ENCODE measurements at places on chromosomes 11 and 22.
A peak's percentile ranks its signal among the peaks of the same experiment; 100 is the strongest.

DNA sequence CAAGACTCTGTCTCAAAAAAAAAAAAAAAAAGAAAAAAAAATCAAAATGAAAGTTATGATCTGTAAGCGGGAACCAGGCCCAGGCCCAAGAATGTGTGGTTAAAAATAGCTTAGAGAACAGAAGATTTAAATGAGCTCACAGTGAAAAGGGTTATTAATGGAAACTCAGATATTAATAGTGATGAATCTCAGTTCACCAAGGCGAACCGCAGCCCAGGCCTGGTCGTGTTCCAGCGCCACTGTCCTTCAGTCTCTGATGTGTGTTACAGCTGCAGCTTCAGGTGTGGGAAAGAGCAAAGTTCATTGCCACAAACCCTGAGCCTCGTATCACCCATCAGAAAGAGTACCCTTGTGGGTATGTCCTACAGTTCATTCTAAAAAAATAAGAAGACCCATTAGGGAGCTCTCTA lies 107.1 kb downstream of the GAB2 start:
- DNase-seq = no peak

DNA sequence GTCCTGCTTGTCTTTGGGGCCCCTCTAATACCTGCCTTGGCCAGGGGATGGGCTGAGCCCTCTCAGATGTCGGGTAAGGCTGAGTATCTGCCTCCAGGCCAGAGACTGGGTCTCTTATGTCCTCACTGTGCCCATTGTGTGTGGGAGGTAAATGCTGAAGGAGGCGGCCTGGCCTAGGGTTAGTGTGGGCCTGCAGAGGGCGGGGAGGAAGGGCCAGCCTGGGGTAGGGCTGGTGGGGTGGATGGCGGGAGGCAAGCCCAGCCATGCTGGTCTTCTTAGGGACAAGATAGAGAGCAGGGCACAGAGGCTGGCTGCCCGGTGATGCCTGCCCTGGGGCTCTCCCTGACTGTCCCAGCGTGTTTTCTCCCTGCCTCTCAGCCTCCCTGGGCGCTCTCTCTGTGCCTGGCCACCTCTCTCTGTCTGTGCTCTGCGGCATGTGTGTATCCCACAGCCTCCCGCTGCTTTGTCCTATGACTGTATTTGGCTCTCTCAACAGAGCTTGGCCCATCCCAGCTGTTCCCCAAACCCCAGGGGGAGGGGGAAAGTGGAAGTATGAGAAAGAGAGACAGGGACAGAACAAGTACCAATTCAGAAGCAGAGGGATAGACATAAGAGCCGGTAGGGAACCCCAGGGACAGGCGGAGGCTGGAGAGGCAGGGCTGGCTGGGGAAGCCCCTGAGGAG lies 57.0 kb downstream of the PDE2A start:
- no peak for DNase-seq

DNA sequence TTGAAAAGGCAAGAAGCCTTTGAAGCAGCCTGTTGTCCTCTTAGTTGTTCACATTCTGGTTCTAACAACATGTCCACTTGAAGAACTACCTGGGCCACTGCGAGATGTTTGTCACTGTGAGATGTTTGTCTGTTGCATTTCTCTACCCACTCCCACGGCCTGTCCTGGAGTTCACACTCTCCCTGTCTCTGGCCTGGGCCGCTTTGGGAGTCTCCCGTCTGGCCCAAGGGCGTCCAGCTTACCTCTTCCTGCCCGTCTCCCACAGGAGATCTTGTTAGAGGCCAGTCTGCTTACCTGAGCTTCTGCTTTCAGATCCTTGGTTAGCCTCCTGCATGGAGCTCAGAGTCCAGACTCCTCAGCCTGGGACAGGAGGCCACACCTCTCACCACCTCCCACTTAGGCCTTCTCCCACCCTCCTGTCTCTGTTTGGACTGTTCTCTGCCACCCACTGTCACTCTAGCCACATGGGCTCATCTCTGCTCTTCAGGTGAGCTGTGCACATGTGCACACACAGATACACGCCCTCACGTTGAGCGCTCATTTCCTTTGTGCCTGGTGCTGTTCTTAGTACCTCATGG lies 66.0 kb downstream of the TBC1D22A start:
- no peak for DNase-seq

DNA sequence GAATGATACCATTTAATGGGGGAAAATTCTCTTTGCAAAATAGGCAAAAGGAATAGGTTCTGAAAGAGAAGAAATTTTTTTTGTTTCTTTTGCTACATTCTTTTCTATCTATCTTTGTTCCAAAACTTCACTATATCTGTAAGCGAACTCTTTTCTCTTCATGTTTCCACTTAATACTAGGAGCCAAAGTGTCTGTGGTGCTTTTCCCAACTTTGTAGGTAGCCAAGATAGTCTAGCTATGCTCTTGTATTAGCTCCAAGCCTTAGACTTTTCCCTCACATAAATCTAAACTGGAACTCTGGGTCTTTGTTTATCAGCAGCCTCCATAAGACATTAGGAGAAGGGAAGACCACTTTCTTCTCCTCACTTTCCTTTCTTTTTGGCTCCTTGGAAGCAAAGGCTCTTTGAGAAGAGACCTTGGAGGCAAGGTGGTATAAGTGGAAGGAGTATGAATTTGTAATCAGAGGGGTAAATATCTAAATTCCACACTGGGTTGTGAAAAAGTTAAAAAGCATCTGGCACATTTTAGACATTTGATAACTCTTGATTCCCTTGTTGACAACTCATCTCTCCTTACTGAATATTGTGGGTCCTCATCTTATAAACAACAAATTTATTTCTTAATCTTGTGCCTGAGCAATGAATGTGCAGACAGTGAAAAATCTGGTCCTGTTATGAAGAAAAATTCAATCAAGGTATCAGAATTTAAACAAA lies 130.0 kb downstream of the EHF start:
- no peak for DNase-seq

GRCh38 chr11:8692417-8692816 lies 9.8 kb downstream of the RPL27A start:
- DNase-seq = no peak

DNA sequence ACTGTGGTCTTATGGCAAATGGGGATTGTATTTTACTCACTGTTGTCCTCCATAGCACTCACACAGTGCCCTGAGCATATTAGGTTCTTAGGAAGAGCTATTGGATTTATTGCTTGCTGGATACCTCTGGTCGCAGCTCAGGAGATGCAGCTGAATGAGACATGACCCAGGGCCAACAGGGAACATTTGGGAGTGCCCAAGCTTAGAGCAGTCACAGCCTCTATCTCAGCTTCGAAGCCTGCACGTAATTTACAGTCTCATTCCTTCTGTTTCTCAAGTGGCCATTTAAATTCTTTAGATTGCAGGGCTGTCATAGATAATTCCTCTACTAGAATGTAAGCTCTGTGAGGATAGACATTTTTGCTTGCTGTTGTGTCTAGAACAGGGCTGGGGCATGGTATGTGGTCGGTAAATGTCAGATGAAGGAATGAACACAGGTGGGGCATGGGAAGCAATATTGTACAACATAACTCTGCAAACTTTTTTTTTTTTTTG lies 192.8 kb downstream of the GRIK4 start:
- peak; percentile 28 for DNase-seq

Data from suprapubic skin (tissue), 4 donors.